NCI-H1092 (cell line): ENCODE measurements at places on chromosomes 12 and 14.
A peak's percentile ranks its signal among the peaks of the same experiment; 100 is the strongest.

- DNase-seq = no peak
Measured at GRCh38 chr12:56001487-56002100, 4.5 kb downstream of the SUOX start.

DNA sequence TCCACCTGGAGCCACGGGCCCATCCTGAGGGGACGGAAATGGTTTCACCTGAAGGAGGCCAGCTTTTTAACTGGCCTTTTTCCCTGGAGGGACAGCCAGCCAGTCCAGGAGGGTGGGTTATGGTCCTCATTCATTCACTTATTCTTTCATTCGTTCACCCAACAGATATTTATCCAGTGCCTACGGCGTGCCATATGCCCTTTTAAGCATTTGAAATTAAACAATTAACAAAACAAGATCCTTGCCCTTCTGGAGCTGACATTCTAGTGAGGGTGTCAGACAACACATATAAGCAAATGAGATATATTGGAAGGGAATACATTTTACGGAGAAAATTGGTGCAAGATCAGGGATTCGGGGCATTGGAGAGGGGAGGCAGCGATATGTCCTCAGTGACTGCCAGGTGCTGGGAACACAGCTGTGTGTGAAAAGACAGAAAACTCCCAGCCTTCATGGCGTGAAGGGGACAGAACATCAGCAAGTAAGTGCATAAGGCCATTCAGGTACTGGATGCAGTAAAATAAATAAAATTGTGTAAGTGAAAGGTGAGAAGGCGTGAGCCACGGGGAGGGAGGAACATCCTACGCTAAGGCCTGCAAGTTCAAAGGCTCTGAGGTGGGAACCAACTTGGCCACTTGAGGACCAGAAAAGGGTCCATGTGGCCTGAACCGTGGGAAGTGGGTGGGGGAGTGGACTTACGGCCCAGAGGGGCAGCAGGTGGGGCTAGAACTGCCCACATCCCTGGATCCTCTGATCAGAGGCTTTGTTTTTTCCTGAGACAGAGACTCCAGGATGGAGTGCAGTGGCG lies 684 bp upstream of the ABCB9 start:
- no peak for DNase-seq

DNA sequence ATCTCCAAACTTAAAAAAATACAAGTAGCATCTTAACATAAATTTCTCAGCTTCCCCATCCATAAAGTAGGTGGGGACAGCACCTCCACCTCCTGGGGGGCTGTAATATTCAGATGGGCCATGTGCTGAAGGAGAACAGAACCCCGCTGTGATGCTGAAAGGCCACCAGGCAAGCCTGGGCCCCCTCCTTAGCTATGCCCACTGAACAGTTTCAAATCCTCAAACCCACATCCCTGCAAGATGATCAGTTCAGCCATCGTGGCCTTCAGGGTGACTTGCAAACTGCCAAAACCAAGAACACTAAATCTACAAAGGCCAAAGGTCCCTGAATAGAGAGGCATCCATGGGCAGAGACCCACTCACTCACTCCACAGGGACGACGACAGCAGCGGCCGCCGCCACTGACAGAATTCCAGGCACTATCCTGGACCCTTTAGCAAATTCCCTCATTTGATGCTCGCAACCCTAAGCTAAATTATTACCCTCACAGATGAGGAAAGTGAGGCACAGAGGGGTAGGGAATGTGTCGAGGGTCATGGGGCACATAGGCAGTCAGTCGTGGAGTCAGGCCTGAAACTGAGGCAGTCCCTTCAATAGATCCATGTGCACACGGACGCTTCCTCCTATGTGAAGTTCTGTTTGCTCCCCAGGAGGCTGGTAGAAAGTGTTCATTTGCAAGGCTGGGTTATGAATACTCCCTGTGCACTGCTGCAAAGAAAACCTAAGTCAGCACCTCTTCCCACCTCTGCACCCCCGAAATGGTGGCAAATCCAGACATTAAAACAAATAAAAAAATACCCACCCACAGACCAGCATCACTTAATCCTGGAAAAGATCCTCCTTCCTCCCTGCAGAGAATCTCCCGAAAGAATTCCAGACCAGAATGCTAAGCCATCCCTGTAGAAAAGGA lies 5.9 kb downstream of the ITPK1 start:
- DNase-seq = no peak

DNA sequence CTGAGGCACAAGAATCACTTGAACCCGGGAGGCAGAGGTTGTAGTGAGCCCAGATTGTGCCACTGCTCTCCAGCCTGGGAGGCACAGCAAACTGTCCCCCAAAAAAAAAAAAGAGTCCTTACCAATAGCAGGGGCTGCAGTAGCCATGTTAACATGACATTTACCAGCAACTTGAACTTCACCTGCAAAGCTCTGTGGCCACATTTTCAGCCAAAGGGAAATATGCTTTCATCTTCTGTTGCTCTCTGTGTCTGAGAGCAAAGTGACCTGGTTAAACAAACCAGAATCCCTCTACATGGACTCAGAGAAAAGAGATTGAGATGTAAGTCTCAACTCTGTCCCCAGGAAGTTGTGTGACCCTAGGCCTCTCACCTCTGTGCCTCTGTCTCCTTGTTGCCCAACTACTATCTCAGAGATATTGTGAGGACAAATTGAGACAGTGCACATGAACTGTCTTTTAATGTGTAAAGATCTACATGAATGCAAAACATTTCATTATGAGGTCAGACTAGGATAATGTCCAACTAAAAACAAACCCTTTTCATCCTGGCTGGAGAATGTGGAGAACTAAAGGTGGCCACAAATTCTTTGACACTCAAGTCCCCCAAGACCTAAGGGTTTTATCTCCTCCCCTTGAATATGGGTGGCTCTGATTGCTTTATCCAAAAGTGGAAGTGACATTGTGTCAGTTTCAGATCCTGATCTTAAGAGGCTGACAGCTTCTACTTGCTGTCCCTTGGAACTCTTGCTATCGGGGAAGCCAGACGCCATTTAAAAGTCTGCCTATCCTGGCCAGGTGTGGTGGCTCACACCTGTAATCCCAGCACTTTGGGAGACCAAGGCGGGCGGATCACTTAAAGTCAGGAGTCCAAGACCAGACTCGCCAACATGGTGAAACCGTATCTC lies 24.7 kb upstream of the P2RX4 start:
- no peak for DNase-seq

GRCh38 chr12:68831751-68832503 lies 23.9 kb downstream of the MDM2 start:
- no peak for DNase-seq

DNA sequence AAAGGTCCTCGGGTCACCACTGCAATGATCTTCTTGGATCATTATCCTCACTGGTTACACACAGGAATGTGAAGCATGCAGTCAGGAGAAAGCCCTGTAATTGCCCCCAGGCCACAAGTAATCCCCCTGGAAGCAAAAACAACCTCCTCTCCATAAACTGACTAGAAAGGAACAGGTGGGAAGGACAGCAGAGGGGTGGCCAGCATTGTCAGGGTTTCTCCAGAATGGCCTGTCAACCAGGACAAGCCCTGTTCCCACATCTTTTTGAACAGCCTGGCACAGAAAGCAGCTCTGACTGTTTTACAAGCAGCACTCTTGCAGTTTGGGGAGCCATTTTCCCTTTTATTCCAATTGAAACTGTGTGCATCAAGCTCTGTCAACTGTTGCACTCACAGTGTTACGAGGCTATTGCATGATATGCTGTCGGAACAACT lies 36.1 kb downstream of the TMCC3 start:
- no peak for DNase-seq

- no peak for DNase-seq
Measured at GRCh38 chr14:54556535-54556934, 10.4 kb upstream of the SAMD4A start.

DNA sequence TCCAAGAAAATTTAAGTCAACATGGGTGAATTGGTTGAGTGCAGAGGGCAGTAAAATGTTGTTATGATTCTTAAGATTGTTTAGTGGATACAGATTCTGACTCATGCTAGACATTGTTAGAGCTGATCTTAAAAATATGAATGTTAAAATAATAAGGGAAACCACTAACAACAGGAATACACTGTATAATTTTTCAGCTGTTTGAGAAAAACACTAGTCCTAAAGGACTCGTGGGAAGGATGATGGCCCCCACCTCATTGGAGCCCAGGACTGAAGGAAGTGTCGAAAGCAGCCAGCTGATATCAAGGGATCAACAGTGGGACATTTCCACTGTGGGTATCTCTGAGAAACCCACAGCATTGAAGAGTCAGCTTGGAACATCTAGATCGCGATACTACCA lies 82.9 kb upstream of the SCAF11 start:
- DNase-seq = no peak

DNA sequence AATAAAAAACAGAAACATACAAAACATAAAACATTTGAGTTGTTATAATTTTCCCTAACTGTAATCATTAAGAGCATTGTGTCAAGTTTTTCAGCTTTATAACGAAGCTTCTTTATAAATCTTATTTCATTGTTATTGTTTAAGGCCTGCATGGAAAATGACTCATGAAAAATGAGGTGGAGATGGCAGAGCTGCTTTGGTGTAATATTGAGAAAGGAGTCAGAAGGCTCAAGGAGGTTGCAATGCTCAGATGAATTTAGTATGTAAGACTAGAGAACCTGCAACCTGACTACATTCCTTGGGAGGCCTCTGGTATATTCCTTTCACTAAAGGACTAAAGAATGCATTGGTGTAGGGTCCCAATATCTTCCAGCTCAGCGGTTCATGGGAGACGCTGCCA lies 61.5 kb downstream of the TMEM30B start:
- no peak for DNase-seq

GRCh38 chr12:49296034-49296835 lies 1.3 kb downstream of the PRPH start:
- DNase-seq = no peak

GRCh38 chr14:72430457-72430856 lies 463.4 kb downstream of the DPF3 start:
- DNase-seq = no peak

- DNase-seq = no peak
Measured at GRCh38 chr12:56267443-56268071, 815 bp downstream of the COQ10A start.

DNA sequence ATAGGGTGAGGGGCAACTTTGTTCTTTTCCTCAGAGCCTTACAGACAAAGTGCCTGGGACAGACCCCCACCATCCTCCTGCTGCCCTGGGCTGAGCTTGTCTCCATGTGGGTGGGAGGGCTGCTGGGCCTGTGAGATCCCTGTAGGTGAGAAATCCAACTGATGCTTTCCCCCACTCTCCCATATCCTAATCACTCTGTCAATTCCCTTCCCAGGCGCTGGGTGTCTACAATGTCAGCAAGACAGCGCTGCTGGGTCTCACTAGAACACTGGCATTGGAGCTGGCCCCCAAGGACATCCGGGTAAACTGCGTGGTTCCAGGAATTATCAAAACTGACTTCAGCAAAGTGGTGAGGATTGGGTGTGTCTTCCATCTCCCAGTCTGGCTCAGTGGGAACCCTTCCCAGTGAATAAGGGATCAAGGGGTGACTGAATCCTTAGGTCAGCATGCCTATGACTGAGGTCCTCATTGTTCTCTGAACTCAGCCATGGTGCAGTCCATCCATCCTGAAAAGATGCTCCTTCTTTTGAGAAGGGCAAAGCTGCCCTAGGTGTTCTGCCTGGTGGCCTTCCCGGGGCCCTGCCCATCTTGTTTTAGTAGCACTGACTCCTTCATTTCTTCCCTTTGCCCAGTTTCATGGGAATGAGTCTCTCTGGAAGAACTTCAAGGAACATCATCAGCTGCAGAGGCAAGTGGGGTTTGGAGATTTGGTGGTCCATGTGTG lies 8.2 kb downstream of the DHRS2 start:
- DNase-seq = no peak

DNA sequence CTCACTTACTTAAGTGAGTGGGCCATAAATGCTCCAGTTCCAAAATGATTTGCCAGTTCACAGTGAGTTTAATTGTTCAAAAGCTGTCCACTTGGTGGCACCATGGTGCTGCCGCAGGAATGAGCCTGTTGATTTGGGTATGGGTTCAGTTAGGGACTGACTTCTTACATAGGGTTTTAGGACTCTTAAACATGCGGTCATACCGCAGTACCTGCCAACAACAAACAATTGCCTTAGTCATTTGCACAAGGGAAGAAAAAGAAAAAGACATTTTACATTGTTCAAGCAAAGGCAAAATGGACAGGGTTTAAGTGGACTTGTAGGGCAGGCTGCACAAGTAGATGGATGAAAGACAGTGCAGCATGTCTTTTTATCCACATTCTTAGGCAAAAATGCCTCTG lies 80.0 kb upstream of the DBX2 start:
- DNase-seq = peak; percentile 76

DNA sequence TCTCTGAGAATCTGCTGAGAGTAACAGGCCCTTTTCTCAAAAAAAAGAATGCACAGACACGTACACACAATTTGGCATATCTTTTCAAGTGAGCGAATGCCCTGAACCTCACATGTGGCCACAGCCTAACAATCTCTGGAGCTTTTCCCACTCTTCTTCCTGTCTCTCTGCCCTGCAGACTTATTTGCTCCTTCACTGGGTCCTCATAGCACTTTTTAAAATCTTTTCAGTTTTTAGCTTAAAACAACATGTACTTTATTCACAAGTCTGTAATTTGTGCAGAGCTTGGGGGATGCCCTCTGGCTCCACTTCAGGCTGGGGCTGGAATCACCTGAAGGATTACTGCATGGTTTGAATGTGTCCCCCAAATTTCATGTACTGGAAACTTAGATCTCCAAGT lies 9.0 kb downstream of the MAP1LC3B2 start:
- no peak for DNase-seq

DNA sequence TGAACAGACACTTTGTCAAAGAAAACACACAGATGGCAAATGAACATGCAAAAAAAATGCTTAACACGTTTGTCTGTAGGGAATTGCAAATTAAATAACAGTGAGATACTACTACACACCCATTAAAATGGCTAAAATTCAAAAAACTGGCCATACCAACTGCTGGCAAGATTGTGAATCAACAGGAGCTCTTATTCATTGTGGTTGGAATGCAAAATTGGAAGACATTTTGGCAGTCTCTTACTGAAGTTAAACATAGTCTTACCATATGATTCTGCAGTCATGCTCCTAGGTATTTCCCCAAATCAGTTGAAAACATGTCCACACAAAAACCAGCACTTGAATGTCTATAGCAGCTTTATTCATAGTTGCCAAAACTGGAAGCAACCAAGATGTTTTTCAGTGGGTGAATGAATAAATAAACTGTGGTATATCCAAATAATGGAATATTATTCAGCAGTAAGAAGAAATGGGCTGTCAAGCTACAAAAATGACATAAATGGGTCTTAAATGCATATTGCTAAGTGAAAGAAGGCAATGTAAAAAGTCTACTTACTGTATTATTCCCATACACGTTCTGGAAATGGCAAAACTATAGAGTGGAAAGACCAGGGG lies 91.4 kb downstream of the PLEKHA5 start:
- no peak for DNase-seq

DNA sequence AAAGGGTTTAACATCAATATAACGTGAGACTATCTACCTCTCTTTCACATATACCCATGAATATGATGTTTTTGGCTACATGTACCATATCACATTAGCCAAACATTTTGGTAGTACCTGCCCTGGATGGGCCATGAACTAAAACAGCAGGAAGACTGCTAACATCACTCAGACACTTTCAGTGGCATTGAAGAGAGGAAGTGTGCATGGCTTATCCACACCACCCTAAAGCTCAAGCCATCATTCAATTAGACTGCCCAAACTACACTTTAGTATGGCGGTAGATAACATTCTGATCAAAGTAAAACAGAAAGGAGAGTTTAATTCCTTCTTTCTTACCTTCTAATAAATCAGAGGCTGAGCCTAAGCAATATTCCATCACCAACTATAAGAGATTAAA lies 103.0 kb downstream of the PEBP1 start:
- no peak for DNase-seq

GRCh38 chr12:81633127-81633526 lies 126.0 kb downstream of the PPFIA2 start:
- DNase-seq = no peak
